ENCODE measurements at places on chromosomes 13 and 19.

DNA sequence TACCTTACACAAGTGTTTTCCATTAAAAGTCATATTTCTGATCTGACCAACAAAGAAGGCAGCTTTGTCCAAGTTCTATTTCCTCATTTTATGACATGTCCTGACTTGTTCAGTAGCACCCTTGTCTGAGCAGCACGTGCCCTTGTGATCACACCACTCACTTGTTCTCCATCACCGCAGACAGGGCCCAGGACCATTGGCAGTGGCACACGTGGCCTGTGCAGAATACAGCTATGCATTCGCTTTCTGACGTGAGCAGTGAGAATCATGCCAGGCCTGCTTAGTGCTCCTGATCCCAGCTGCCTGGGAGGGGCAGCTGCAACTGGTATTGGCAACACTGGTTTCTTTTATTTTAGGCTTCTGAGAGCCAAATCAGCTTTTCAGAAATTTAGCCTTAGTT, 134.2 kb downstream of the FRY start:
- no peak for DNase-seq

GRCh38 chr13:112908342-112908741, 60.7 kb upstream of the MCF2L start:
- DNase-seq: no peak

DNA sequence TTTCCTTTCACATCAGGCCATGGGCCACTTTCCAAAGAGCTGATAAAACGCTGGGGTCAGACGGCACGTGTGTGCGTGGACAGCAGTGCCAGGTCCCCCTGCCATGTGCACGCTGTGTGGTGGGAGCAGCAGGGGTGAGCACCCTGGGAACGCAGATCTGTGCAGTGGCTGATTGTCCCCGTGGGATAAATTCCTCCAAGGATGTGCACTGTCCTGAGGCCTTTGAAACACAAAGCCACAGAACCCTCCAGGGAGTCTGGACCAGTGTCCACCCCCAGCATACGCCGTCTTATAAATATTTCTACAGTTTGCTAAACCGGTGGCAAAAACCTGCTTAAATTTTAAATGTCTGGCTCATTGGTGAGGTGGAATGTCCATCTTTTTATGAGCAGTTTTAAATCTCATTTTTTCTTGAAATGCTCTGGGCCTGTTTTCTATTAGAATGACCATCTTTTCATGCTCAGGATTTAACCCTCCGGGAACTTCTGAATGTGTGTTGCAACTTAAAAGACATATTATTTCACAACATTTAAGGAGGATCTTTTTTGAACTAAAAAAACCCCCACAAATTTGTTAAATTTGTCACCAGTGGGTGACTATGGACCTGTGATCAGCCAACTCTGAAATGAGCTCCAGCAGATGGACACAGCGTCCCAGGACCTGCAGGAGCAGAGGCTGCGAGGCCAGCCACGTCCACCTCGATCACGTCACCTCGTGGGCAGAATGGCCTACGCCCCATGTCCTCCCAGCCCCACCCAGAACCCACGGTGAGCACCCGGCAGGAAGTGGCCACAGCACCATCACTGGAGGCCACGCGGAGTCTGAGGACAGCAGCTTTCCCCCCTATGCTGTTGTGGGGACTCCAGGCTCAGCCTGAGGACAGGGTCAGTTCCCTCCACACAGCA, 68.6 kb downstream of the RASA3 start:
- no peak for DNase-seq

GRCh38 chr13:44012910-44013757, 133.4 kb downstream of the LACC1 start:
- no peak for DNase-seq

GRCh38 chr13:102597029-102597961, 509 bp downstream of the TPP2 start:
- no peak for DNase-seq

- DNase-seq: no peak
Observed at GRCh38 chr13:50522506-50522905, 321.0 kb downstream of the DLEU7 start.

DNA sequence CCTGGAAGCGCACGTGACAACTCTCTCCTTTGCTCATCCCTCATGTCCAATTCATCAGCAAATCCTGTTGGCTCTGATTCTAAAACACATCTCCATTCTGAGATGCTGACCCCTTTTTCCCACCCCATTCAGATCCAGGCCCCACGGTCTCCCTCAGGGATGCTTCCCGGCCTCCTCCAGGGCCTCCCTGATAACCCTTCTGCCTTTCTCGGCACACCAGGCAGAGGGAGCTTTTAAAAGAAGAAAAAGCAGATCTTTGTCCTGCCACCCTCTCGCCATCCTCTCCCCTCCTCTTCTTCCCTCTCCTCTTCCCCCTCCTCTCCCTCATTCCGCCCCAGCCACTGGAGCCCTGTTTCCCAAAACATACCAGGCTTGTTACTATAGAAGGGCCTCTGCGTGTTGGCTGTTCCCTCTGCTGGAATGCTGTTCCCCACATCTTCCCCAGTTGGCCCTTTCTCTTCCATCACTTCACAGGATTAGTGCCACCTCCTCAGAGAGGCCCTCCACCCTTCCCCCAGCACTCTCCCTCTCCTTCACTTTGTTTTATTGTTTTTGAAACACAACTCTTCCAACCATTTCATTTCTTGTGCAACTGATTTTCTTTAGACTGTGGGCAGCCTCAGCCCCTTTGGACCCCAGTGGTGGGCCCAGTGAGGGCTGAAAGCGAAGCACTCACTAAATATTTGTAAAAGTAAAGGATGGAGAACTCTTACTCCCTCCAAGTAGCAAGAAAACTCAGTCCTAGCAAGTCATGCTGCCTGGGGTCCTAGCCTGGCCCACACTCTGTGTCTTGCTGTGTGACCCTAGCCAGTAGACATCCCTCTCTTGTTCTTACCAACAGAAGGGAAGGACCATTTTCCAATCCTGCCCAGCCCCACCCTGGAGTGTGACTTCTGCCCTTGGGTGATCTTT, 2.5 kb upstream of the CRLF1 start:
- DNase-seq: no peak

DNA sequence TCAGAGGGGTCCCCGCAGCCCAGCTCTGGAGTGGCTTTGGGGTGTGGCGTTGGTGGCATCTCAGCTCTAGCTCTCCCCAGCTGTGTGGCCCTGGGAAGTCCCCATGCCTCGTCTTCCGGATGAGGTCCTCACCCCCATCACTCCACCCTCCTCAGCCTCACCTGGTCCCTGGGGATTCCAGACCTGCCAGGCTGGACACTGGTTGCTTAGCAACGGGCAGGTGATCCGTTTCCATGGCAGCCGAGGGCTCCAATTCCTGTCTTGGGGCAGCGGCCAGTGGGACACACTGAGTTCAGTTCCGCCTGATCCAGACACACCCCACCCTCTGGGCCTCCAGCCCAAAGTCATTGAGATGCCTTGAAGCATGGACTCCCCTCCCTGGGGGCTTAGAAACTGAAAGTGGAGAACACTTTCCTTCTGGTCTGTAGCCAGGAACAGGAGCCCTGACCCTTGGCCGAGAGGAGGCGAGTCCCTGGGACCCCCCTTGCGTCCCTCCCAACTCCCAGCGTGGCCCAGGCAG, 7.7 kb upstream of the MISP start:
- no peak for DNase-seq

- no peak for DNase-seq
Observed at GRCh38 chr13:74570046-74570445, 435.8 kb upstream of the KLF12 start.

GRCh38 chr13:51721496-51721895, 82.5 kb downstream of the DHRS12 start:
- DNase-seq: no peak

- DNase-seq: no peak
Observed at GRCh38 chr13:113761136-113761535, 2.1 kb downstream of the TMEM255B start.

DNA sequence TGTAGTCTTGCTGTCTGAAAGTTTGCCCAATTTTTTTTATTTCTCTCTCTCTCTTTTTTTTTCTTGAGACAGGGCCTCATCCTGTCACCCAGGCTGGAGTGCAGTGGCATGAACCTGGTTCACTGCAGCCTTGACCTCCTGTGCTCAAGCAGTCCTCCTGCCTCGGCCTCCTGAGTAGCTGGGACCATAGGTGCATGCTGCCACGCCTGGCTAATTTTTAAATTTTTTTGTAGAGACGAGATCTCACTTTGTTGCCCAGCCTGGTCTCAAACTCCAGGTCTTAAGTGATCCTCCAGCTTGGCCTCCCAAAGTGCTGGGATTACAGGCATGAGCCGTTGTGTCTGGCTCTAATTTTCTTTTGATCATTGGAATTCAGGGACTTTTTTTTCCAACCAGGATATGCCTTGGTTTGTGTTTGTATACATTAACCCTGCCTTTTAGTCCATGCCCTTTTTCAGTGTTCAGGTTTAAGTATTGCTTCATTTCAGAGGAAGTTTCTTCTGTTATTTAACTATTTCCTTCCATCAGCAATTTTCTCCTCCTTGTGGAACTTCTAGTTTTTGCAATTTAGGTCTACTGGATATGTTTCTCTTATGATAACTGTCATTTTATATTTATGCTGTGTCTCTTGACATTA, 201.4 kb downstream of the PCCA start:
- DNase-seq: no peak

DNA sequence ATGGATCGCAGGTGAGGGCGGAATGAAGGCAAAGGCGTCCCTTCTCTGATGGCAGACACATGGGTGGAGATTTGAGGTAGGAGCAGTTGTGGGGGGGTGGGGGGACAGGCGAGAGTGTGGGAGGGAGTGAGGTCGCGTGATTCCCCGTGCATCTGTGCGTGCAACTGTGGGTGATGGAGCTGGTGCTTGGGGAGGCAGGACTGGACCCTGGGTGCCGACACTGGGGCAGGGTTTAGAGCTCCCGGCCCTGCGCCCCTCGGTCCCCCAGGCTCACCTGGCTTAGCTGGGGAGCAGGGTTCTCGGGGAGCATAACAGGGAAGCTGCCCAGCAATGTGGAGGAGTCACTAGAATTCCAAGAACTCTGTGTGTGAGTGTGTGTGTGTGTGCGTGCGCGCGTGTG, 3.4 kb downstream of the TMPRSS9 start:
- no peak for DNase-seq

- no peak for DNase-seq
Observed at GRCh38 chr13:50783717-50784290, 59.7 kb downstream of the DLEU7 start.

GRCh38 chr13:30157616-30157993, 149.7 kb downstream of the KATNAL1 start:
- DNase-seq: no peak

DNA sequence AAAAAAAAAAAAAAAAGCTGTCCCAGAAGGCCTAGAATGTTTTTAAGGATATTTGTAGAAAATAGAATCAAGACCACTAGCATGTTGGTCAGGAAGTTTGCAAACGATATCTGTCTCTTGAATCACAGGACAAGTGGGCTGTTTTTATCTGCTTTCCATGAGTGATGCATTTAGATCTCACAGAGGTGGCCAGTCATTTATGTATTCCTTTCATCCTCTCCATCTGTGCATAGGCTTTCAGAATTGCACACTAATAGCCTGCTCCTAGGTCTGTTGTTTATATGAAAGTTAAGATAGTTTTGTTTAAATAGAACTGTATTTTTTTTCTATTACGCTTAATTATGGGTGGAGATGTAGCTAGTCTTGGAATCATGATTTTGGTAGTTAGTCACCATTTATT, 289.5 kb downstream of the SHISA2 start:
- DNase-seq: no peak

- no peak for DNase-seq
Observed at GRCh38 chr19:27860309-27860934, 1352.5 kb downstream of the UQCRFS1 start.

DNA sequence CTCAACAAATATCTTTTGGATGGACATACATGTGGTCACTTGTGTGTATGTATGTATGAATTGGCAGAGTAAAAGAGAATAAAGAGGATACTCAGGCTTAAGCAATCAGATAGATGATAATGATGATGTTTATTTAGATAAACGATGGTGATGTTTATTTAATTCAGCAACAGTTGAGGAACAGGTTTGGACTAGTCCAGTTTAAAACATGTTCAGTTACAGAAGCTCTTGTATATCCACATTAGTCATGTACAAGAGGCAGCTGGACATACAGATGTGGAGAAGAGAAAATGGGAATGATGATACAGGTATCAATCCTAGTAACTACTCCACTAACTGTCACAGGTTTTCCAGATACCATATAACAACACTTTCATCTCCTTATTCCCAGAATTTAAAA, 232.1 kb downstream of the DIAPH3 start:
- no peak for DNase-seq

DNA sequence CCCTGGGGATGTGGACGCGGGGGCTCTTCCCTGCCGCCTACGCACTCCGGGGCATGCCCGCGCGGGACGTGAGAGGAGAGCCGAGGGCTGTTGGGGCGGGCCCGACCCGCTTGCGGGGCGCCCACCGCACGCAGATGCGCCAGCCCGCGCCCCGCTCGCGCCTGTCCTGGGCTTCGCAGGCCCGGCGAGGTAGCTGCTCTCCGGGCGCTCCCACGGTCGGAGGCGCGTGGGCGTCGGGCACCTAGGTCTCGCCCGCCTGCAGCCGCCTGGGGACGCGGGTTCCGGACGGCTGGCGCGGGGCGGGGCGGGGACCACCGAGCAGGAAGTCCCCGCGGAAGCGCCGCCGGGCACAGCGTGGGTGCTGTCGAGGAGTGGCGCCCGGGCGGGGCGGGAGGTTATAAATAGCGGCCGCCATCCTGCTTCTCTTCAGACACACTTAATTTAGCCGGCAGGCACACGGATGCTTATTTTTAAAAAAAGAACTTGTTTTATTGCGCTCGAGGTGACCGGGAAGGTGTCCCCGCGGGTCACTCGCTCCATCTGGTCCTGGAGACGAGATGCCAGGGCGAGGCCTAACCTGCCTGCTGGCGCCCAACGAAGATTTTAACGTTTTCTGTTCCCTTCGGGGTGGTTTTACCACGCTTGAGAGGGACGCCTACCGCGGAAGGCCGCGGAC, 561 bp upstream of the GJA3 start:
- no peak for DNase-seq

All from HTR-8/SVneo (cell line).